DMS79 treated with DMSO at 0.1 percent for 48 hours (cell line): ENCODE measurements at places on chromosomes 4 and X.

GRCh38 chrX:789096-789495, 158.5 kb downstream of the SHOX start:
- no peak for DNase-seq

DNA sequence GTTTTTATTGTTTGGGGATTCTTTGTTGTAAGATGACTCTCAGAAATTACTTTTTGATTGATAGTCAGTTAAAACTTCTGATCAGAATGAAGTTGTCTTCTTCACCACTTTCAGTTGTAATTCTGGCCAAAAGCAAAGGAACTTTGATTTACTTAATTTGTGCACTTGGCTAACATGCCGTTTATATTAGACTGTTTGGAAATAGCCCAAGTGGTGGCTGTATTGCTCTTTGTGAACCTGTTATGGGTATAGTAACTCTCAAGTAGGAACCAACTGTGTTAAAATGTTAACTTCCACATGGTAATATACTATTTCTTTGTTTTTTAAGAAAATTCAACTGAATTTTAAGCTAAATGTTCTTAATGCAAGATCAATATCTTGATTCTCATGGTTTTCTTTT, 581.9 kb downstream of the GRID2 start:
- DNase-seq: no peak

DNA sequence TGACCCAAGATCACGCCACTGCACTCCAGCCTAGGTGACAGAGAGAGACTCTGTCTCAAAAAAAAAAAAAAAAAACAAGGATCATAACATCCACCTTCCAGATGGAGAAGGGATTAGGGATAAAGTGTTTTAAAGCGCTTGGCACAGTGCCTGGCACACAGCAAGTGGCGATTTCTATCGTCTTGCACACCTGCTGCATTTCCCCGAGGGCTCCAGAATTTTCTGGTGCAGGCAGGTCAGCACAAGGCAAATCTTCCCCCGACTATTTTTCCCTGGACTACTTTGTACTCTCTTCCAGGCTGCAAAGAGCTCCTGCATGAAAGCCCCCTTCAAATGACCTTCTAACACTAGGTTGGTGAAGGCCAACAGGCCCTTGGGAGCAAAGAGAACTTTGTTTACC, 57.3 kb downstream of the APBB2 start:
- peak; percentile 6 for DNase-seq

- no peak for DNase-seq
Observed at GRCh38 chrX:32170481-32170880, 1040.9 kb downstream of the DMD start.

- DNase-seq: no peak
Observed at GRCh38 chr4:133402616-133403015, 253.5 kb downstream of the PCDH10 start.

DNA sequence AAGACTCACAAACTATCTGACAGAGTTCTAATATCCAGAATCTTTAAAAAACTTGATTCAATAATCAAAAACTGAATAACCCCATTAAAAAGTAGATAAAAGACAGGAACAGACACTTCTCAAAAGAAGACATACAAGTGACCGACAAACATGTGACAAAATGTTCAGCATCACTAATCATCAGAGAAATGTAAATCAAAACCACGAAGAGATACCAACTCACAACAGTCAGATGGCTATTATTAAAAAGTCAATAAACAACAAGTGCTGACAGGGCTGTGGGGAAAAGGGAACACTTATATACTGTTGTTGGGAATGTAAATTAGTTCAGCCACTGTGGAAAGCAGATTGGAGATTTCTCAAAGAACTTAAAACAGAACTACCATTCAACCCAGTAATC, 138.1 kb upstream of the RASGEF1B start:
- no peak for DNase-seq

DNA sequence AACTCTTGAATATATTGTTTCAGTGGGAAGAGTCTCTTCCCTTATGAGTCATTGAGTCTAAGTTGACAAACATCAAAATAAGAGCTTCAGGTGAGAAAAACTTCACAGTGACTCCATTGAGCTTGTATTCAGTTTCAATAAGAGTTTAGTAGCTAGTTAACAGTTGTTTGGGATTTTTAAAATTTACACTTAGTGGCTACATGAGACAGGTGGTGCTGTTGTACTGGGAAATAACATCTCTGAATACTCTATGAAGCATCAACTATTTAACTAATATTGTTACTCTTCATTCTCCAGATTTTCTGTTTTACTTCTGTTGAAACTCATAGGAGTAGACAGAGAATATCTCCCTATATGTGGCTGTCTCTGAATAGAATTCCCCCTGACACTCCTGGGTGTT, 1609.1 kb downstream of the C4orf33 start:
- DNase-seq: no peak

GRCh38 chr4:147822128-147822527, 90.2 kb downstream of the ARHGAP10 start:
- DNase-seq: peak; percentile 7

GRCh38 chrX:22203186-22203585, 69.5 kb upstream of the CBLL2 start:
- DNase-seq: no peak

- DNase-seq: peak; percentile 22
Observed at GRCh38 chrX:8731559-8732395, at the start of gene ANOS1. Gene ANOS1 (minus strand): TSS chrX:8732137. CDS start chrX:8732036, 101 bp downstream.

DNA sequence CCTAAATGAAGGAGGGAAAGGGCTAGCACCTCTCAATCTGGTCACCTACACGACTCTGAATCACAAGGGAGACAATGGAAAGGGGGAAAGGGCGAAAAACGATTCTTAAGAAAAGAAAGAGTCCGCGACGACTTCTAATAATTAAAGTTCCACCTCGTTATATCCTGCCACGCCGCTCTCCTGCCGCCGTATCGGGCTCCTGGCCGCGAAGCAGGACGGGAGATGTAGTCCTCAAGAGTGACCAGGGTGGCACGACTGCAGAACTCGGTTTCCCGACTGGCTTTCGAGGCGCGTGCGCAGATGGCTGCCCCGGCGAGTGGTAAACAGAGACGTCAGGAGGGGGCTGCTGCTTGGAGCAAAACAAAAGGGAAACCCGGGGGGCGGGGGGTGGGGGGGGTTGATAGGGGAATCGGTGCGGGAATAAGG, at the start of gene FOXO4:
Gene FOXO4, plus strand, starts transcription at position 297 of the 426 bp plus-strand sequence. CDS start 678 bp downstream, outside the sequence.
- DNase-seq: peak; percentile 40

DNA sequence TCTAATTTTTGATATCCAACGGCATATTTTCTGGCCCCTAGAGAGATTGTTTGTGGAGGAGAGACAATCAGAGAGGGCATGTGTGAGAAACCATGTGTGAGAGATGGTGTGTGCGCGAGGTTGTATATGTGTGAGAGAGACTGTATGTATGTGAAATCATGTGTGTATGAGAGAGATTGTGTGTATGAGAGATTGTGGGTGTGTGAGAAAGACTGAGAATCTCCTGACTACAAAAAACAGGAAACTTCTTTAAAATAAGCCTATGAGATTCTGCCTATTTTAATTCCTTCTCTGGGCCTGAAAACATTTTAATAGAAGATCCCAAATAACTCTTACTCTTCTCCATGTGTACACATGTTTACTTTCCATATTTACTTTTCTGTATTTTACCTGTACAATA, 1.5 kb upstream of the FAM241A start:
- no peak for DNase-seq

- no peak for DNase-seq
Observed at GRCh38 chrX:12741416-12741815, 49.8 kb upstream of the PRPS2 start.

- DNase-seq: no peak
Observed at GRCh38 chrX:139758250-139758649, 50.3 kb upstream of the MCF2 start.

DNA sequence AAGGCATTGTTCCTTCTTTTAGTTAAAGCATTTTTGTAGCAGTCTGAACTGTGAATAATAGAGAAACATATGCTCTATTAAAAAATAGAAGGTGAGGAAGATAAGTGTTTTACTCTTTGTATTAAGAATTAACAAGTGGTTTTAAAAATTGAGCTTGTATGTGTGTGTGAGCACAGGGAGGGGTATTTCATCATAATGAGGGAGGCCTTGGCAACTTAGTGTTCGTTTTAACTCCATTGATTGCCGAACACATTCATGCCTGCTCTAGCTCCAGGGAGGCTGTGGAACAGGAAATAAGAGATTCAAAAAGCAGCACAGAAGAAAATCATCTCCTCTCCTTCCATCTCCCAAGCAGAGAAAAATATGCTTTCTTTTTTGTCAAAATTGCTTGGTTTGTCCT, 14.8 kb downstream of the SHROOM3 start:
- no peak for DNase-seq

GRCh38 chrX:67545036-67545821, 1.4 kb downstream of the AR start:
- DNase-seq: no peak
